ENCODE measurements at places on chromosomes 7 and 10.

DNA sequence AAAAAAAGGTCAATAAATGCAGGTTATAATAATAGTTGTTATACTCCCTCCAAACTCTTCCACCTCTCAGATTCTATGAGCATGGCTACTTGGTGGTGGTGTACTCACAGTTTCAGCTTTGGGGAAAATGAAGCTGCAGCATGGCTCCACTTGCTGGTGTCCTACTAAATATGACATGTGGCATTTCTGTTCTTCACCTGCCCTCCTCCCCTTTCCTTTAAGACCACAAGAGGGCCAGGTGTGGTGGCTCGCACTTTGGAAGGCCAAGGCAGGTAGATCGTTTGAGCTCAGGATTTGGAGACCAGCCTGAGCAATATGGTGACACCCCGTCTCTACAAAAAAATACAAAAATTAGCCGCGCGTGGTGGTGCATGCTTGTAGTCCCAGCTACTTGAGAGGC is 101.1 kb downstream of the SLC37A3 start:
- DNase-seq: no peak

DNA sequence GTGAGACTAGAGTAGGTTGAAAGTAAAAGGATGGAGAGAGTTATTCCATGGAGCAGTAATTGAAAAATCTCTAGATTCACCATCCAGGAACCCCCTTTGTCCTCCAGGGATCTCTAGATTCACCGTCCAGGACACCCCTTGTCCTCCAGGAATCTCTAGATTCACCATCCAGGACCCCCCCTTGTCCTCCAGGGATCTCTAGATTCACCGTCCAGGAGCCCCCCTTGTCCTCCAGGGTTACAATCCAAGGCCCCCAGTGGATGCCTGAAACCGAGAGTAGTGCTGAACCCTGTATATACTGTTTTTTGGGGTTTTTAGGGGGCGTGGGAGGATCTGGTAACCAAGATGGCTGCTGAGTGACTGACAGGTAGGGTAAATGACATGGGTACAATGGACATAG is 38.3 kb upstream of the PPP2R2D start:
- DNase-seq: no peak

DNA sequence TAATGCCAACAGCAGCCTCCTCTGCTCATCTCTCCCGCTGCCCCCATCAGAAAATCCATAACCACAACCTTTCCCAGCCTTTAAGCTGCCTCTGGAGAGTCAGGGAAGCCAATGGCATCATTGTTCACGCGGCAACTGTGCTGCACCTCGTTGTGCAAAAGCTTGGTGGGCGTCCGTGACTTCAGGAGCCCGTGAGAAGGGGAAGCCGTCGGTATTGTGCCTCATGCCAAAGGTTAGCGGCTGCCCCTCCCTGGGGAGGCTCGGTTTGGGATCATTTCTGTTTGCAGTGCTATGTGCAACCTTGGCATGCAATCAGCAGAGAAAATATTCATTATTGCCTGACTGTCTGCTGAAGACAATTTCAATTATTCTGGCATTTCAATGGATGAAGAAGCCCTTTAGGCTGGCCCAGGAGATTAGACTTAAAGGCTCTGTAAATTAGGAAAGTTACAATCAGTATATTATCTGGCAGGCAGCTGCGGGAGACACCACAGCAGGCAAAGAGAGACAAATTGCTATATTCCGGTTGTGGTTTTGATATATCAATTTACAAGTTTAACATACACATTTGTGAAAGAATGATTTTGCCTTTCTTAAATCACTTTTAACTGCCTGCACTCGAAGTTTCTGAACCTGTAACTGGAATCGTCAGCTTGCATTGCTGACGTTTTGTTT is 244.5 kb downstream of the GATA3 start:
- DNase-seq: no peak

- DNase-seq: no peak
Measured at GRCh38 chr7:36014961-36015360, 138.1 kb upstream of the EEPD1 start.

- DNase-seq: no peak
Measured at GRCh38 chr7:1016577-1017531, 27.5 kb upstream of the GPR146 start.

DNA sequence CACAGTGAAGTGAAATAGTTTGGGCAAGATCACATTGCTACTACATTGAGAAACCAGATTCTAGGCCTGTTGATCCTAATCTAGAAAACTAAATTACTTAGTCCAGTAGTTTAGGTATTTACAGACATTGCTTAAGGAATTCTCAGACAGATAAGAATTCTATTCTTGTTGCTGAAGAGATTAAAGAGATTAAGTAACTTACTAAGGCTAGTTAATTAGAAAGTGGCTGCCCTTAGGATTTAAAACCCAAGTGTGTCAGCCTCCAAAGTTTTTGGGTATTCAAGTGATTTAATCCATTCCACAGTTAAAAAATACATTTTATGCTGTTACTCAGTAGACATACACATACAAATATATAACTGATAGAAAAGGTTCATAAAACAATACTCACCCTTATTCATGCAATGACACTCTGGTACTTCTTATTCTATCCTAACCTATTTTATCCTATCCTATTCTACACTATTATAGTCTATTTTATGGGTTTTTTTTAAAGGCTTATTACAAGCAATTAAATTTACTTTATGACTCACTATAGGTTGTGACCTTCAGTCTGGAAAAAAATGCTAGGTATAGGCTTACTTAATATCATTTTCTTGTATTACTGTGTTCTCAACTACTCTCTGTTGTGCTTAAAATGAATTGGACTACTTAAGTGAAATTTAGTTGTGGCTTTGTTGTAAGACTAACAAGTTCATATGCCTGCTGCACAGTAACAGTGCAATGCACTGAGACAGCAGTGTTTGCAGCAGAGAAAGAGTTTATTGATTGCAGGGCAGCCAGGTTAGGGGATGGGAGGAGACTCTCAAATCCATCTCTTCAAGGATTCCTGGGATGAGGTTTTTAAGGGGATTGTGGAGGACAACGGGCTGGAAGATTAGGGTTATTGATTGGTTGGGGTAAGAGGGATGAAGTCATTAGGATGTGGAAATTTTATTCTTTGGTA is 10.7 kb downstream of the SPAM1 start:
- no peak for DNase-seq

DNA sequence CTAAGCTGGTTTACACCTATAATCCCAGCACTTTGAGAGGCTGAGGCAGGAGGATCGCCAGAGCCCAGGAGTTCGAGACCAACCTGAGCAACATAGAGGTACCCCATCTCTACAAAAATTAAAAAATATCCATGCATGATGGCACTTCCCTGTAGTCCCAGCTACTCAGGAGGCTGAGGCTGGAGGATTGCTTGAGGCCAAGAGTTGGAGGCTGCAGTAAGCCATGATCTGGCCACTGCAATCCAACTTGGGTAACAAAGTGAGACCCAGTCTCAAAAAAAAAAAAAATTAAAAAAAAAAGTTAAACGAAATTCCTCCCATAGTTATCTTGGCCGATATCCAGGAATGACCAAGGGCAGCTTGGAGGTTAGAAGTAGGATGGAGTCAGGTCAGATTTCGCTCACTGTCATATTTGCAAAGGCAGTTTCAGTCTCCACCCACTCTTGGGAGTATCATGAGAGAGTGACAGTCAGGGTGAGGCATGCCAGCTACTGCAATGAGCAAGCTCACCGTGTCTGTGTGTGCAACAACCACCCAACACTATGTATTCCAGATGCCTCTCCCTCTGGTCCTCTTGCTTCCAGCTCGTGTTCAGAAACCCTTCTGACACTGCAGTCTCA is 6.0 kb upstream of the ZDHHC4 start:
- no peak for DNase-seq

- DNase-seq: peak; percentile 8
Measured at GRCh38 chr10:129516846-129517679, 50.0 kb downstream of the MGMT start.

DNA sequence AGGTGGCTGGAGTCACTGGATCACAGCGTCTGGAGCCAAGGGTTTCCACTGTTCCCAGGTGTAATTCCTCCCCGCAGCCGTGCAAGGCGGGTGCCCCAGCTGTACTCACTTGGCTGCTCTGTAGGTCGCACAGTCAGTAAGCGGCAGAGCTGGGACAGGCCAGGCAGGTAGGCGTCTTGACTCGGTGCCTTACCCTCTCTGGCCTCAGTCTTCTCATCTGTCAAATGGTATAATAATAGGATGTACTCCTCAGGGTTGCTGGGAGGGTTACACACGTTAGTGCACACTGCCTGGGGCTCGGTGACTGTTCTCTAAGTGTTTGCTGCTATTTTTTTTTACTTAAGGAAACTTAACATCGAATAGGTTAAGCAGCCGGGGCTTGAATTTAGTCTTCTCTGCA is 27.0 kb downstream of the MYL10 start:
- no peak for DNase-seq

DNA sequence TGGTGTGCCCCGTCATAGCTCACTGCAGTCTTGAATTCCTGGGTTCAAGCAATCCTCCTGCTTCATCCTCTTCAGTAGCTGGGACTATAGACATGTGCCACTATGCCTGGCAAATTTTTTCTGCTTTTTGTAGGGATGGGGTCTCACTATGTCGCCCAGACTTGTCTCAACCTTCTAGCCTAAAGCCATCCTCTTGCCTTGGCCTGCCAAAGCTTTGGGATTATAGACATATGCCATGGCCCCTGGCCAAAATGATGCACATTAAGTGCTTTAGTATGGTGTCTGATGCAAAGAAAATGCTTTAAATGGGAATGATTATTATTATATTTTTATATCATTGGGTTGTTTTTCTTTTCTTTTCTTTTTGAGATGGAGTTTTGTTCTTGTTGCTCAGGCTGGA is 33.2 kb upstream of the VCL start:
- DNase-seq: no peak

DNA sequence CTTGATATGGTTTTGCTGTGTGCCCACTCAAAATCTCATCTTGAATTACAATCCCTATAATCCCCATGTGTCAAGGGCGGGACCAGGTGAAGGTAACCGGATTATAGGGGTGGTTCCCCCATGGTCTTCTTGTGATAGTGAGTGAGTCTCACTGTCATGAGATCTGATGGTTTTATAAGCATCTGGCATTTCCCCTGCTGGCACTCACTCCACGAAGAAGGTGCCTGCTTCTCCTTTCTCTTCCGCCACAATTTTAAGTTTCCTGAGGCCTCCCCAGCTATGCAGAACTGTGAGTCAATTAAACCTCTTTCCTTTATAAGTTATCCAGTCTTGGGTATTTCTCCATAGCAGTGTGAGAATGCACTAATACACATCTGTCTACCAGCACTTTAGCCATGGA is 109.5 kb upstream of the SDK1 start:
- DNase-seq: no peak

DNA sequence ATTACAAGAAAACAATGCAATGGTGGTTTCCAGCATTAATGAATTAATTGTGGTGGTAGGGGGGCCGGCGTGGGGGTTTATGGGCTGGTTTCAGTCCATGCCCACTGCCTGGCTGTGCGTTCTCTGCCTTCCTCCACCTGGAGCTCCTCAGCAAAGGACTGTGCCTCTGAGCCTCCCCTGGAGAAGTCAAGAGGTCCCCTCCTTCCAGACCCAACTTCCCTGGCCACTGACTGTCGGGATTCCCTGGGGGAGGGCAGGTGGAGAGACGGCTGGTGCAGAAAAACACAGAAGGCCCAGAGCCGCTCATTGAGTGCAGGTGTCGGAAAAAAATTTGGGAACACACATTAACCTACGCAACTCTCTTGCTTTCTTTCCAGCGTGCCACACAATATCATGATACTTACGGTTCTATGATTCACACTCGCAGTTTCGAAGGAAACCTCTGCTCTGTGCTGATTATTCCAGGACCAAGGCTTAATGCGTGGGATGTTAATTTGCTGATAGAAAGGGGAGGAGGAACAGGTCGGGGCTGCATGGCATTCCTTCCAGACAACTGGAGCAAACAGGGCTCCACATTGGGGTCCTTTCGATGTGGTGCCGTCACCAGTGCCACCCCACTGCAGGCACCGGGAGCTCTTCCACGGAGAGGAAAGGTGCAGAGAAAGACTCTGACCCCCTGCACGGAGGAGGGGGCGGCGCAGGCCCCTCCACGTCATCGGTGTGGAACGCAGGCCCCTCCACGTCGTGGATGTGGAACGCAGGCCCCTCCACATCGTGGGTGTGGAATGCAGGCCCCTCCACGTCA is 506.7 kb downstream of the DNAJB6 start:
- no peak for DNase-seq

DNA sequence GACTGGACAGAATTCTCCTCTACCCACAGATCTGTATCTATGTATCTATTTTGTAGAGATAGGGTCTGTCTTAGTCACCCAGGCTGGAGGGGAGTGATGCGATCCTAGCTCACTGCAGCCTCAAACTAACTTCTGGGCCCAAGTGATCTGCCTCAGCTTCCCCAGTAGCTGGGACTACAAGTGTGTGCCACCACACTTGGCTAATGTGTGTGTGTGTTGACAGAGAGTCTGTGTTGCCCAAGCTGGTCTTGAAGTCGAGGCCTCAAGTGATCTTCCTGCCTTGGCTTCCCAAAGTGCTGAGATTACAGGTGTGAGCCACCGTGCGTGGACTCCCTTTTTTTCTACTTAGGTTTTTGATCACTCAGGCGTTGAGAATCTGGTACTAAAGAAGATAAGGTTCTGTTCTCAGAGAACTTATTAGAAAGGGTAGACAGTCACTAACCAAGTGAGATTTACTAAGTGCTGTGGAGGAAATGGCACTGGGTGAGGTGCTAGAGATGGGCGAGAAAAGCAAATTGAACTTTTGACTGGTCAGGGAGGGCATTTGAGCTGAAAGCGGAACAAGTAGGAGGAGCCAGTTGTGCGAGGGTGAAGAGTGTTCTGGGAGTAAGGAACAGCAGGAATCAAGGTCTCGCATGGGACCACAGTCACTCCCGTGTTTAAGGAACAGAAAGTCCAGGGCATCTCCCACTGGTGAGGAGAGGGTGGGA is 18.0 kb downstream of the NDUFB2 start:
- DNase-seq: no peak

- no peak for DNase-seq
Measured at GRCh38 chr7:18445916-18446520, 49.5 kb upstream of the HDAC9 start.

GRCh38 chr7:19114551-19114855 is 2.9 kb downstream of the TWIST1 start:
- DNase-seq: no peak

GRCh38 chr10:7706534-7707073 is 3.5 kb downstream of the ITIH2 start:
- no peak for DNase-seq

DNA sequence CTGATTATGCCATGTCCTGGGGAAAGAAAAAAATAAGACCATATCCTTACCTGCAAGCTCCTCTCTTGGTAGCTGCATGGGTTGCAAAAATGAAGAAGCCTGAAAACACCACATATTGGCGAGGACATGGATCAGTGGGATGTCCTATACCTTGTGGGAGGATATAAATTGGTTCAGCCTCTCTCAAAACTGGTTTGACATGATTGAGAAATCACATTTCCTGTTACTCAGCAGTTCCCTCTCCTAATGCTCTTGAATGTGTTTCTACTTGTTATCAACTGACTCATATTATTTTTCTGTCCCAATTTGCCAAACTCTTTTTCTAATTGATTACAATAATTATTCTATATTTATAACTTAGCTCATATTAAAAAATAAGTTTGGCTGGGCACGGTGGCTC is 380.2 kb downstream of the EXOC4 start:
- no peak for DNase-seq

All from right hindlimb (tissue), 1 donor.